Activated B cell treated with CpG ODN at 0.5 μM for 24 hours (primary cell): ENCODE measurements at places on chromosomes 1 and 21. TPM values are rescaled to one million over a fixed set of nuclear protein-coding genes. Genes with fewer than 3 reads are reported as not detected.

NEK2 gene
- total RNA-seq, result 0.35 and 0.59 TPM in 2 replicates

DNA sequence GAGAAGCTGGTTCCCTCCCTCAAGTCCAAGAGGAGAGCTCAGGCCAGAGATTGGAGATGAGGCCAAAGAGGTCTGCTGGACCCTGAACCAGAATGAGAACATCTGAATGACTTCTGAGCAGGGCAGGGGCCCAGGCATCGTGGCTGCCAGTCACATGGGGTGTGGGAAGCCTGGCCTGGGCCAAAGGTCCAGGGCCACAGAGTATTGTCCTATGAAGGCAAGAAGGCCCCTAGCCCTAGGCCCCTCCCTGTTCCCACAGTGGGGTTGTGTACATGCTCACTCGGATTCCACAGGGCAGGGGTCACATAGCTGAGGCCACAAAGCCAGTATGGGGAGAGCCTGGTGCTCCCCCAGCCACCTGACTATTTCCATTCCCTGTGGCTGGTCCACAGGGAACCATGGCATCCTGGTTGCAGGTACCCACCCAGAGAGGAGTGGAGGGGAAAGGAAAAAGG lies 18.5 kb upstream of the SLC1A7 start:
- no peaks in the 10 kb centered on the region for H3K36me3 ChIP-seq
- no peak overlapping the region for H3K27ac ChIP-seq
- H3K27me3 ChIP-seq, result peaks cover 14% of the 10 kb centered on the region
- no peak for DNase-seq

HMGCS2 gene
- total RNA-seq, result not detected in 2 replicates

DNAH14 gene
- total RNA-seq, result not detected in 2 replicates

DNA sequence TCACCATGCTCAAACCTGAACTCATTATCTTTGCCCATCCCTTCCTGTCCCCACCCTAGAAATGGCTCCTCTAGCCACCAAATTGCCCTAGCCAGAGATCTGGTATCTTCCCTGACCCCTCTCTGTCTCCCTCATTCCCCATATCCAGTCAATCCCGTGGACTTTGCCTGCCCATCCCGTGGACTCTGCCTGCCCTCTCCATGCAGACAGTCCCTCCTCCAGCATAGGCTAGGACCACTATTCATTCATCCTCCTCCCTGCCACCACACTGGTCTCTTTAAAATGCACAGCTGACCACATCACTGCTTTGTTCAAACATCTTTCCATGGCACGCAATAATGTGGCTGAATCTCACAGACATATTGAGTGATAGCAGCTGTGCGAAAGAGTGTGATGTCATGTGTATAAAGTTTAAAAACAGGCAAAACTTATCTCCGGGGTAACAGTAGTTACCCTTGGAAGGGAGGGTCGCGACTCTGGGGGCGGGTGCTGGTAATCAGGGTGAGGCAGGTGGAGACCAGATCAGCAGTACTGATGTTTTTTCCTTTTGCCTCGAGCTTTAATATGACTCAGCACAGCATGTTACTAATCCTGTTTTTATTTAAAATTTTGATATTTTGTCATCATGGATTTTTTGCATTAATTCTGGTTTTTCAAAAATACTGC lies 4.8 kb upstream of the SLC2A1 start:
- H3K4me1 ChIP-seq, result peaks cover 42% of the 10 kb centered on the region
- peaks cover 1% of the 10 kb centered on the region for H3K27me3 ChIP-seq
- H3K36me3 ChIP-seq, result peaks cover 2% of the 10 kb centered on the region
- no peak overlapping the region for H3K27ac ChIP-seq
- DNase-seq, result no peak

C8A gene
- total RNA-seq, result not detected in 2 replicates

DNA sequence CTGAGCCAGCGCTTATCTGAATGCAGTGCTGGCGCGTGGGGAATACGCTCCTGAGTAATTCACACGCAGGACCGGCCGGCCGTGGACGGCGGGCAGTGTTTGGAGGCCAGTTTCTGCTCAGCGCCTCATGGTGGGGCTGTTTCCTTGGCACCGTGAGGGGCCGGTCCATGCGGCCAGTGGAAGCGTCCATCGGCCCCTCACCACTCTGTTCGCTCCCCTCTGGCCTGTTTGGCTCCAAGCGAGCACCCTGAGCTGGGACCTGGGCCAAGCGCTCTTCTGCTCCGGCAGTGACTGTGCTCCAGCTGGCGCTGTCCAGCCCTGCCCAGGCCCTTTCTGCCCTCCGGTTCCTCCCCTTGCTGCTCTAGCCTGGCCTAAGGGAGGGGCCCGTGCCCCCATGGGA lies 16.3 kb upstream of the PLCH2 start:
- H3K4me1 ChIP-seq, result no peaks in the 10 kb centered on the region
- H3K36me3 ChIP-seq, result no peaks in the 10 kb centered on the region
- no peak overlapping the region for H3K4me3 ChIP-seq
